ENCODE measurements at places on chromosomes 16 and 17. TPM values are rescaled to one million over a fixed set of nuclear protein-coding genes. Genes with fewer than 3 reads are reported as not detected.

CCL16 gene
- not detected for total RNA-seq

SLC25A39 gene
- 87.2 TPM for total RNA-seq

TSR3 gene
- total RNA-seq = 48.3 TPM

CTF1 gene
- 1.3 TPM for total RNA-seq

KRTAP4-6 gene
- not detected for total RNA-seq

TBC1D3G gene
- total RNA-seq = not detected

ALDOA gene
- 744 TPM for total RNA-seq

CSH1 gene
- not detected for total RNA-seq

CFAP119 gene
- total RNA-seq = 4.1 TPM

ADGRG1 gene
- 0.53 TPM for total RNA-seq

DNASE1L2 gene
- 1.7 TPM for total RNA-seq

OTOP2 gene
- total RNA-seq = not detected

SLC5A10 gene
- total RNA-seq = not detected

PMFBP1 gene
- 0.23 TPM for total RNA-seq

TBC1D3C gene
- 0.66 TPM for total RNA-seq

CD300LB gene
- not detected for total RNA-seq

ZDHHC1 gene
- total RNA-seq = 0.10 TPM

NUDT16L1 gene
- total RNA-seq = 23.6 TPM

All from SJCRH30 (cell line).